ENCODE measurements at places on chromosomes 3 and 15. TPM values are rescaled to one million over a fixed set of nuclear protein-coding genes. Genes with fewer than 3 reads are reported as not detected.

The C15orf62 gene
- 0.50 TPM for total RNA-seq

The CFAP92 gene
- not detected for total RNA-seq

The VIPR1 gene
- total RNA-seq: 4.6 TPM

The MAN2C1 gene
- total RNA-seq: 108 TPM

The ADPRH gene
- total RNA-seq: 8.7 TPM

The GRK7 gene
- total RNA-seq: not detected

The TEX9 gene
- 1.9 TPM for total RNA-seq

The CCNL1 gene
- total RNA-seq: 378 TPM

The FBXW12 gene
- not detected for total RNA-seq

The PIGZ gene
- 10.2 TPM for total RNA-seq

The CRYGS gene
- total RNA-seq: 6.5 TPM

The CCR8 gene
- not detected for total RNA-seq

DNA sequence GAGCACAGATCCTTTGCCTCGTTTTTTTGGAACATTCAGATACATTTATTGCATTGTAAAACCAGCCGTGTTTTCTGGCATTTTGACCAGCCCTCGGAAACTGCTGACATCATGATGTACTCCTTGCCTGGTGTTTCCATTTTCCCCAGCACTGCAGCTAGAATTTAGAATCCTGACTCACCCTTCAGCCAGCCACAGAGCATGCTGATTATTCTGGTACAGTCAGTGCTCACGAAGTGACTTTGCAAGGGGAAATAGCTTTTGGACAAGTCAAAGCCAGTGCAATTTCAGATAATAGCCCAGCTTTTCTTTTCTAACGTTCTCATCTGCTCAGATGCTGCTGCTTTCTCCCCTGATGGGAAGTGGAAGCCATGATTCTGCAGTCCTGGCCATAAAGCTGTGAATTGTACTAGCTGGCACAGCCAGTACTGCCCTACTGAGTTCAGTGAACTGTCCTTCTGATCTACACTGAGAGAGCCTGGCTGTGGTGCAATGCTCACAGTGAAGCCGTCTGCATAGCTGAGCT lies 12.1 kb upstream of the CNBP start:
- no peak for DNase-seq

DNA sequence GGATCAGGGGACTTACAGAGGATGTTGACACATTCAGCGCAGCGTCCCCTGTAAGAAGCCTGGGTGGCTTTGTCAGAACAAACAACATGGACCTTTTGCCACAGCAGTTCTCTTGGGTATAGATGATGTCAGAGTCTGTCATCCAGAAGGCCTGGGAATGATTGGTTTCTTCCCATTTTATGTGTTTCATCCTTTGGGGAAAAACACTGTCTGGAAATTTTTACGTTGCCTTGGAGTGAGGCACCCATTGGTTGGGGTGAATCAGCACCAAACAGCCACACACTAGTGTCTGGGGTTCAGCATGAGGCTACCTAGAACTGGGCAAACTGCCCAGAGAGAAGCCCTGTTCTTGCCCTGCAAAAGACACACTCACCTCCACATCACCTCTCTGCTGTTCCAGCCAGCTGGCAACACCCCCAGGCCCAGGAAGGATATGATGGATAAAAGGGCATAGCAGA lies 123.0 kb downstream of the FAM43A start:
- no peak for DNase-seq

GRCh38 chr3:71076361-71077002 lies 507.0 kb downstream of the FOXP1 start:
- no peak for DNase-seq

- no peak for DNase-seq
Observed at GRCh38 chr15:64635499-64636495, 139.6 kb downstream of the RBPMS2 start.

DNA sequence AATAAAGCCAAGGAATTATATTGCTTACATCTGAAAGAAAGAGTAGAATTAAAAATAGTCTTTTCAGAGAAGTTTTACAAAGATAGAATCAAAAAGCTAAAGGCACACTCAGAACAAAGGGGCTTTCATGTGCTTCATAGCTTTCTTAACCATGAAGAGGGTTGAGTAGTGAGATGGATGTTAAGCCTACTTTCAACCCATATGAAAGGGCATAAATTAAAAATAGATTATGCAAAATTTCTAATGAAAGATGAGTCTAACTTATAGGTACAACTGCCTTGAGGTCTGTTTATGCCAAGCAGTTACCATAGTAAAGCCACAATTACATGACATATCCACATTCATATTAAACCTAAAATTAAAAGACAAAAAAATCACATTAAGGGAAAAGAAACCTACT lies 223.3 kb upstream of the ARHGEF26 start:
- no peak for DNase-seq

- no peak for DNase-seq
Observed at GRCh38 chr15:67882487-67883233, 42.8 kb upstream of the RNU6-1 start.

GRCh38 chr3:81863756-81864155 lies 102.3 kb upstream of the GBE1 start:
- no peak for DNase-seq

GRCh38 chr15:40064231-40064894 lies 25.4 kb upstream of the SRP14 start:
- DNase-seq: no peak

DNA sequence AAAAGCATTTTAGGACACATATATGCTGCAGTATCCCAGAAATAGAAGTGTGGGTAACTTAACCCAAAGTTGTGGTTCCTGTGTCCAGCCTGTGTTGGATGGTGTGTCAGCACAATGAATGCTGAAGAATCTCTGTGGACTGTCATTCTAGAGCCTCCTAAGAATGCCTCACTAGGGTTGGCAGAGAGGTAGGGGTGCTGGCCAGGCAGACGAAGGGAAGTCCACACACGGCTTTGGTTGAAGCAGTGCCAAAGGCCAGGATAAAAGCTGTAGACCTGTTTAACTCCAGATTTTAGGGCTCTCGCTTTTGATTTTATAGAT lies 43.7 kb upstream of the TIPARP start:
- DNase-seq: no peak

- DNase-seq: no peak
Observed at GRCh38 chr15:29740692-29741311, 81.5 kb downstream of the TJP1 start.

- no peak for DNase-seq
Observed at GRCh38 chr15:60674704-60675395, 195.9 kb upstream of the ICE2 start.

DNA sequence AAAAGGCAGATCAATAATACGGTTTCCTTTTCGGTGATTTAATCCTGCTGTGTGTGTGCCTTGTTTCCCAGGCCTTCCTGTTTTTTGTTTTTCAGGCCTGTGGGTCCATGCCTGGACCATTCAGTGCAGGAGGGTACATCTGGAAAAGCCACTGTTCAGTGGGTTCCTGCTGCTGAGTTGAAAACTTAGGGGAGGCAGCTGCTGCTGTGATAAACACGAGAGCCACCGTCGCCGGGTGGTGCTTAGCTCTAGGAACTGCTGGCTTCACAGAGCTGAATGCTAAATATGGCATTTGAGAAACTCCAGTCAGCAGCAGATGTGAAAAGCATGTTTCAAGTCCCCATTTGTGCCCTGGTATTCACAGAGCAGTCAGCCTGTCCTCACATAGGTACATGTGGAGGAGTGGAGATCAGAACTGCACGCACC lies 44.0 kb downstream of the SYNM start:
- no peak for DNase-seq

GRCh38 chr3:31067004-31067403 lies 172.5 kb upstream of the GADL1 start:
- DNase-seq: no peak

DNA sequence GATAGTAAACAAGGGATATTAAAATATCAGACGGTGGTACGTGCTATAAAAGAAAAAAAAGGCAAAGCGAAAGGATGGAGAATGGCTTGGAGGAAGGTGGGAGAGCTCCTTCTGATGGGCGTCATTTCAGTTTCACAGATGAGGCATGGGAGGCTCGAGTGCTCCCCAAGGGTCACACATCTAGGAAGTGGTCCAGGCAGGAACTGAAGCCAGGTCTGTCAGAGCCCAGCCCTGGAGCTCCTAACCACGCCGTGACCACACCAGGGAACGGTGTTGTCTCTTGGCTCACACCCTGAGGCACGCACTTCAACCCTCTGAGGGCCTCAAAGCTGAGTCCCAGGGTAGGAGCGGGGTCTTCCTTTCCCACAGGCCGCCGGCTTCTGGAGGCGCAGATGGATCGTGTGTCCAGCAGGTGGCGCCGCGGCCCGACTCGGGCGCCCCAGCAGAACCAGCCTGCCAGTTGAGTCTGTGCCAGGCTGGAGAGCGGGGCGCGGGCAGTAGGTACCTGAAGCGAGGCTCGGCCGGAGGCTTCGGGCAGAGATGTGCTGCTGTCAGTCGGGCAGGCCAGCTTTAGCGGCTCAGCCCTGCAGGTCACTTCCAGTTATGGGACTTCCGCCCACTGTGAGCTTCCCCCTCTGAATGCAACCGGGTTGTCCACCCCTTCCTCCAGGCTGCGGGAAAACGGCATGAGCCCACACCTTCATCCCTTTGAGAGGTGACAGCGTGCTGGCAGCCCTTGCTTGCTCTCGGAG lies 68.1 kb downstream of the SLC6A1 start:
- DNase-seq: peak; percentile 40

DNA sequence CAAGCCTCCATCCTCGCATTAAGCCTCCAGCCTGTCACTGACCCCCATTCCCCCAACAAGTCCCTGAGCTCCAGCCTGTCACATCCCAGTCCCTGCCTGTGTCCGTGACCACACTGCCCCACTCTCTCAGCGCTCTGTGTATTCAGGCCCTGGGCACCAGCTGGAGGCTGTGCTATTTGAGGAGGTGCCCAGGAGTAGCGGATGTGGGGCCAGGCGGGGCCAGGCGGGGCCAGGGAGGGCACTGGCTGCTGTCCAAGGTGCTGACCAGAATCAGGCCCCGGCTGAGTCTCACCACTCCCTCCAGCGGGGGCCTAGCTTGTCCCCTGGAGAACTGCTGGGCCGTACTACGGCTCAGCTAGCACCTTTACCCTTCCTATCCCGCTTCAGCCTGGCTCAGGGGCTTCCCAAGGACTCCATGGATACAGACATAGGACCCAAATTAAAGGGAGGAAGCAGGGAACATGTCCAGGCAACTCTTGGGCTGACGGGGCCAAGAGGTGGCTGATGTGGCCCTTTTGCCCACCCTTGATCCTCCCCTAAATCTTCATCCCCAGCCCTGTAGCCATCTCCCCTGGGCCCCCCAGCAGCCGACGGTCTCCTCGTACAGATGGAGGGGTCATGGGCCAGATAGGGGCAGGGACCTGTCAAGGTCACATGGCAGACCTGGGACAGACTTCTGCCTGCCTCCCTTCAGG lies 1.1 kb downstream of the HHATL start:
- no peak for DNase-seq

DNA sequence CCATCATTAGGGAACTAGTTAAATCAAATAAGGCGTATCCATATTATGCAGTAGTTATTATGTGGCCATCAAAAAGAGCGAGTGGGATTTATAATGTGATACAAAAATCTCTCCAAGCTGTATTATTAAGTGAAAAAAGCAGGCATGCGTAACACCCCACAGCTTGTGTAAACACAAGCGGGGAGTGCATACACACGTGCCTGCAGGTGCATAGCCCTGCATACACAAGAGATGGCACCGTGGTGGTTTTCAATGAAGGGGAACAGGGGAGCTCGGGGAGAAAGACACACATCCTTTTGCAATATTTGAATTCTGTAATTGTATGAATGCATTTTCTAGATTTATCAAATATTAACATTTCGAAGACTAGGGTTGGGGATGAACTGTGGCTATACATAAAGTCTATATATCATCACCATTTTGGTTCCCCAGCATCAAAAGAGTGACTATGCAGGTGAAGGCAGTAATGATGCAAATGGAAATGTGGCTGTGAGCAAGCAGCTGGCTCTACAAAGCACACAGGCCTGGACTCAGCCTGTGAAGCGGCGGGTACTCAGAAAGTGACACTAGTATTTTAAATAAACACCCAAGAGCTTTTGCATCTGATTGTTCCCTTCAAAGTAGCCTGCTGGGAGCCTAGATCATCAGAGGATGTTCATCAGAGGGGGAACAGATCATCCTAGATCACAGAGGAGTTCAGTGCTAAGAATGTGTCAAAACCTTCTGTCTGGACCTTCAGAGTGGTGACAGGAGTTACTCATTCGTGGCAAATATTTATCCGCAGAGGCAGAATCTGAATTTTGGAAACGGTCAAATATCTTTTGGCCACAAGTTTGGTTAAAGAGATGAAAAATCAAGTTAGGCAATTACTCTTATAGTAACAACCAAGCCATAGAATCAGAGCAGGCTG lies 9.4 kb upstream of the KIF7 start:
- DNase-seq: no peak

DNA sequence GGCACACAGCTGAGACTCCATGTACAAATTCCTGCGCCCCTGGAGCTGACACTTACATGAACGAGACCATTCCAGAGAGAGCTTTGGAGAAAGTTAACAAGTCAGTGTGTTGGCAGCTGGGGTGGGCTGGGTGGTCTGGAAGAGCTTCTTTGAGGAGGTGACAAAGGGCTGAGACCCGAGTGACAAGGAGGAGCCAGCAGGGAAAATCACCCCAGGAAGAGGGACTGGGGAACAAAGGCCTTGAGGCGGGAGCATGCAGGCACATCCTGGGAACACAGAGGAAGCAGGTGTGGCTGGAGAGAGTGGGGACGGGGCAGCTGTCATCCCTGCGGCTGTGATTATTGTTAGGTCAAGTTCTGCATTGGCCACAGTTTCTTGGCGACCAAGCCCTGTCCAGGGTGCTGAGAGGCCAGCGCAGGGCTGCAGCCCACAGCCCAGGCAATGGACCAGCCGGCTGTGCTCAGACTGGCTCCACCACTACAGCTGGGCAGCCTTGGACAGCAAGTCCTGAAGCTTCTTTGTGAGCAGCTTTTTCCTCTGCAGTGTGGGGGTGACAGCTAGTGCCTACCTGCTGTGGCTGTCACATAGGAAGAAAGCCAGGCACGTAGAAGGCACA lies 34.2 kb upstream of the PRR23E start:
- no peak for DNase-seq

DNA sequence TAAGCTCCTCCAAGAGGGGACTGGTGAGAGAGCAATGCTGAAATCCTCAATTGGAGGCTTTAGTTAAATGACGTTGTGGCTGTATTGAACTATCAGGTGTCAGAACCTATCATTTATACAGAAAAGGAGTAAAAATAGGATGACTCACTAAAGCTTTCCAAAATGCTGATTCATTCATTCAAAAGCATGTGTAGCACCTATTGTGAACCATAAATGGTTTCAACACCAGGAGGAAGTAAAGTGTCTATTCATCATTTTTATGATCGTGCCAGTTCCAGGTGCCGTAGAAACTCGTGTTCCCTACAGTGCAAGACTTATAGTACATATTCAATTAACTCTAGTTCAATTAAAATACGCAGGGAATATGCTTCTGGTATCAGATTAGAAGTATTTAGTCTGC lies 66.5 kb upstream of the ARRDC4 start:
- no peak for DNase-seq

All from omental fat pad (tissue), 4 donors.